ENCODE measurements at places on chromosomes 13 and 19.
A peak's percentile ranks its signal among the peaks of the same experiment; 100 is the strongest.

DNA sequence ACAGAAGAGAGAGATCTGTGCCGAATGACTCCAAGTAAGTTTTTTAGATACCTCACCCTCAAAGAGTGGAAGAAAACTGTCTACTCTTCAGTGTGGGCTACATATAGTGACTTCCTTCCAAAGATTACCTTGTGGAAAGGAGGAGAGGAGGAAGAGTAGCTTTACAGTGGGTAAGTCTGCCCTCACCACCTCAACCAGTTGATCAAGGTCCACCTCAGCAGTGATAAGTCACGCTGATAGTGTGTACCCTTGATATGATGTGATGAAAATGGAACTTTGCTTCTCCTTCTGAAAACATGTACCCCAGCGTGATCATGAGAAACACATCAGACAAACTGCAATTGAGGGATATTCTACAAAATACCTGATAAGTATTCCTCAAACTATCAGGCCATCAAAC is 20.6 kb downstream of the KLF5 start:
- DNase-seq, result no peak

DNA sequence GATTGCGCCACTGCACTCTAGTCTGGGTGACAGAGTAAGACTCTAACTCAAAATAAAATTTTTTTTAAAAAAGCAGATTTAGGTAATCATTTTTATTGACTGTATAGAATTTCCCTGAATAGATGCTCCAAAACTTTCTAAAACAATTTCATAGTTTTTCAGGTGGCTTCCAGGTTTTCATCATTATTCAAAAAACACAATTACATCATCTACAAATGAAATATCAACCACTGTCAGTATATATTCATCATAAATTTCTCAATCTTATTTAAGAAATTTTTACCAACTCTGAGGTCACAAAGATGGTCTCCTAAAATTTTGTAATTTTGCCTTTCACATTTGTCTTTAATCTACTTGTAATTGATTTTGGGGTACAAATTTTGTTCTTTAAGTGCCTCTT is 48.1 kb downstream of the ZC3H13 start:
- no peak for DNase-seq

DNA sequence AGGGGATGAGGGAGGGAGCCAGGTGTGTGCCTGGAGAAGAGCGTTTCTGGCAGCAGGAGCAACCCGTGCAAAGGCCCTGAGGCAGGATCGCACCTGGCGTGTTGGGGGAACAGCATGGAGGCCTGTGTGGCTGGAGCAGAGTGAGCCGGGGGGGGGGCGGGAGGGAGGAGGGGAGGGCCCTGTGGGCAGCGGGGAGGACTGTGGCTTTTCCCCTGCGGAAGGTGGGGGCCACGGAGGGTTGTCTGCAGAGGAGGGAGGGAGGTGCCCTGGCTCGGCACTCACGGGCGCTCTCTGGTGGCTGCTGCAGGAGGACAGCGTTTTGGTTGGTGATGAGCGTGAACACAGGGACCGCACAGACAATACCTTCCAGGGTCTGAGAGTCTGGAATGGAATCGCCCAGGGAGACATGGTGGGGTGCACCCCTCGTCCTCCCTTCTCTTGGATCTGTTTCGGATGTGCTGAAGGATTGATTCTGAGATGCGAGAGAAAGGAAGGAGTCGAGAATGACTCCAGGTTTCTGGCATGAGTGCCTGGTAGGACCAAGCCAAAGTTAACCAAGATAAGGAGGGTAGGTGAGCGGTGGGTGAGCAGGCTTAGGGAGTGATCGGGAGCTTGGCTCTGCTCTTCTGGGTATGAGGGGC is 6.5 kb downstream of the RAB11B start:
- DNase-seq, result peak; percentile 88

GRCh38 chr13:113506025-113506685 is 15.6 kb upstream of the DCUN1D2 start:
- no peak for DNase-seq

- no peak for DNase-seq
These were observed 634.6 kb upstream of the ARGLU1 start for GRCh38 chr13:107202371-107203023.

GRCh38 chr13:34944751-34945150 is 2.7 kb downstream of the NBEA start:
- DNase-seq, result no peak

- no peak for DNase-seq
These were observed 72.5 kb upstream of the MRI1 start for GRCh38 chr19:13691569-13692435.

Data from posterior vena cava (tissue), 2 donors.